Naive thymus-derived CD4-positive, alpha-beta T cell (primary cell): ENCODE measurements at places on chromosomes 11 and 22. TPM values are rescaled to one million over a fixed set of nuclear protein-coding genes. Genes with fewer than 3 reads are reported as not detected.

- DNase-seq = no peak
- H3K4me1 ChIP-seq = no peaks in the 10 kb centered on the region
- H3K4me3 ChIP-seq = no peak overlapping the region
These were observed 887.5 kb downstream of the NTM start for GRCh38 chr11:132257871-132258270.

- H3K27ac ChIP-seq = no peak overlapping the region
- H3K4me1 ChIP-seq = no peaks in the 10 kb centered on the region
- no peak for DNase-seq
- H3K36me3 ChIP-seq = peaks cover 36% of the 10 kb centered on the region
- no peaks in the 10 kb centered on the region for H3K27me3 ChIP-seq
These were observed 43.3 kb downstream of the SESN3 start for GRCh38 chr11:95187723-95188122.

Gene SLC22A9
- not detected in 2 replicates for total RNA-seq

DNA sequence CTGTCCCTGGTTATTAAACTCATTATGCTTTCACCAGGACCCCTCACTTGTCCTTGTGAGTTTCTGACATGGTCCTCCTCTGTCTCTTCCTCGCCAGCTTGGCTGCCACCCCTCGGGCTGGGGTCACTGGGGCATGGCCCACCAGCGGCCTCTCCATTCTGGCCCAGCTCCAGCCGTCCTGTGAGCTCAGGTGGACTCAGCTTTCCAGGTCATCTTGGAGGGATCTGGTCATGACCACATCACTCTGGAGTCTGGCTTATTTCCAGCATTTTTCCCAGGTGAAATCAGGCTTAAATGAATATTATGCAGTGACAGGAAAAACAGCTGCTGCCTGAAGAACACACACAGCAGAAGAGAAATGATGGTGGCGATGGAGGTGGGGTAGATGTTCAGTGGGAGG is 224.5 kb downstream of the ADAMTS15 start:
- H3K4me1 ChIP-seq = no peaks in the 10 kb centered on the region
- no peaks in the 10 kb centered on the region for H3K27me3 ChIP-seq
- no peak for DNase-seq
- H3K36me3 ChIP-seq = no peaks in the 10 kb centered on the region
- no peak overlapping the region for H3K4me3 ChIP-seq

DNA sequence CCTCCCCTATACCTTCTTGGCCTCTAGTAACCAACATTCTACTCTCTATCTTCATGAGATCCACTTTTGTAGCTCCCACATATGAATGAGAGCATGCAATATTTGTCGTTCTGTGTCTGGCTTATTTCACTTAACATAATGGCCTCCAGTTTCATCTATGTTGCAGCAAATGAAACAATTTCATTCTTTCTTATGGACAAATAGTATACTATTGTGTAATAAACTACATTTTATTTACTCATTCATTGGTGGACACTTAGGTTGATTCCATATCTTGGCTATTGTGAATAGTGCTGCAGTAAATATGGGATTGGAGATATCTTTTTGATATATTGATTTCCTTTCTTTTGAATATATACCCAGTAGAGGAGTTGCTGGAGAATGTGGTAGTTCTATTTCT is 151.1 kb downstream of the JRKL start:
- no peaks in the 10 kb centered on the region for H3K4me1 ChIP-seq
- no peaks in the 10 kb centered on the region for H3K27me3 ChIP-seq
- no peak overlapping the region for H3K27ac ChIP-seq
- no peak for DNase-seq
- H3K36me3 ChIP-seq = no peaks in the 10 kb centered on the region

- H3K27me3 ChIP-seq = no peaks in the 10 kb centered on the region
- DNase-seq = no peak
- no peaks in the 10 kb centered on the region for H3K4me1 ChIP-seq
- H3K27ac ChIP-seq = no peak overlapping the region
- H3K36me3 ChIP-seq = no peaks in the 10 kb centered on the region
- no peak overlapping the region for H3K4me3 ChIP-seq
These were observed 186.6 kb upstream of the MTNR1B start for GRCh38 chr11:92782806-92783205.

Gene AASDHPPT
- 33.7 TPM for total RNA-seq

- H3K27ac ChIP-seq = no peak overlapping the region
- peaks cover 3% of the 10 kb centered on the region for H3K27me3 ChIP-seq
- H3K36me3 ChIP-seq = no peaks in the 10 kb centered on the region
- H3K4me3 ChIP-seq = no peak overlapping the region
- H3K4me1 ChIP-seq = no peaks in the 10 kb centered on the region
These were observed 8.8 kb upstream of the ISX start for GRCh38 chr22:35057155-35057554.

Gene ARHGAP42
- not detected for total RNA-seq

DNA sequence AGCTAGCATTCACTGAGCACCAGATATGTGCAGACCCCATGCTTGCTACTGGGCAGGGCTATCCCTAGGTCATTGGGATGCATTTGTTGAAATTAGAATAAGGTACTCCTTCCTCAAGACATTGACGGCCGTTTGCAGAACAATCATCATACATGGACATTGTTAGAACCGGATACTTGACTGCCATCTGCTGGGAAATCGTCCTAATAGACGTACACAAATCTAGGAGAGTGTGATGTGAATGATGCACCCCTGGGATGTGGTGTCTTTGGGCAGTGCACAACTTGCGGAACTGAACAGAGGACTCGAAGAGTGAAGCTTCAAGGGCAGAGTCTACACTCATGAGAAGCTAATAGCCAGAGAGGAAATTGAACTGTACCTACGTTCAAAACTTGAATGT is 35.9 kb downstream of the MYO18B start:
- no peaks in the 10 kb centered on the region for H3K36me3 ChIP-seq
- H3K27me3 ChIP-seq = no peaks in the 10 kb centered on the region
- H3K27ac ChIP-seq = no peak overlapping the region
- H3K4me1 ChIP-seq = no peaks in the 10 kb centered on the region
- DNase-seq = no peak
- no peak overlapping the region for H3K4me3 ChIP-seq

Gene SGSM1
- 3.1 TPM for total RNA-seq

GRCh38 chr22:17096071-17096470 is 11.3 kb downstream of the IL17RA start:
- peak overlapping the region; percentile 16 for H3K27ac ChIP-seq
- peaks cover 34% of the 10 kb centered on the region for H3K4me1 ChIP-seq
- peaks cover 15% of the 10 kb centered on the region for H3K36me3 ChIP-seq
- no peak overlapping the region for H3K4me3 ChIP-seq

DNA sequence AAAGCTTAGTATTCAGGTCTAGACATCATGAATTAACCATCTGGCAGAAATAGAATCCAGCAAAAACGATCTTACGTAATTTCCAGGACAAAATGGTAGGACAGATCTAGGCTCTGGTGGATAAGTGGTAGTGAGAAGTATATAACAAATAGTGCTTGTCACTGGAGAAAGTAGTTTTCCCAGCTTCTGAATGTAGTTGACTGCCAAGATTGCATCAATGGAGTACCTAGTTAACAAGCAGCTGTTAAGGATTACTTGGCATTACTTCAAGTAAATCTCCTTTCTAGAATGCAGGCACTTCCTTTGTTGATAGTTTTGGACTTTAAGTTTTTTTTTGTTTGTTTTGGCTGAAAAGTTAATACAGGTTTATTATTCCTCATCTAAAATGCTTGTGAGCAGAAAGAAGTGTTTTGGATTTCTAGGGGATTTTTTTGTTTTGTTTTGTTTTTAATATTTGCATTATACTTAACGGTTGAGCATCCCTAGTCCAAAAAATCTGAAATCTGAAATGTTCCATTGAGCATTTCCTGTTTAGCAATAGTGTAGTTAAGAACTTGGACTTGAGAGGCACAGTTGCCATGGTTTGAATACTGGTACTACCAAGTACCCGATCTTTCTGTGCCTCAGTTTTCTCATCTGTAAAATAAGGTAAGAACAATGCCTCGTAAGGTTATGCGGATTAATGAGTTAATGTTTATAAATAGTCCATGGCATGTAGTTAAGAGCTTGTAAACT is 20.3 kb downstream of the FAM118B start:
- no peaks in the 10 kb centered on the region for H3K36me3 ChIP-seq
- no peak for DNase-seq
- no peaks in the 10 kb centered on the region for H3K27me3 ChIP-seq
- H3K4me3 ChIP-seq = no peak overlapping the region

DNA sequence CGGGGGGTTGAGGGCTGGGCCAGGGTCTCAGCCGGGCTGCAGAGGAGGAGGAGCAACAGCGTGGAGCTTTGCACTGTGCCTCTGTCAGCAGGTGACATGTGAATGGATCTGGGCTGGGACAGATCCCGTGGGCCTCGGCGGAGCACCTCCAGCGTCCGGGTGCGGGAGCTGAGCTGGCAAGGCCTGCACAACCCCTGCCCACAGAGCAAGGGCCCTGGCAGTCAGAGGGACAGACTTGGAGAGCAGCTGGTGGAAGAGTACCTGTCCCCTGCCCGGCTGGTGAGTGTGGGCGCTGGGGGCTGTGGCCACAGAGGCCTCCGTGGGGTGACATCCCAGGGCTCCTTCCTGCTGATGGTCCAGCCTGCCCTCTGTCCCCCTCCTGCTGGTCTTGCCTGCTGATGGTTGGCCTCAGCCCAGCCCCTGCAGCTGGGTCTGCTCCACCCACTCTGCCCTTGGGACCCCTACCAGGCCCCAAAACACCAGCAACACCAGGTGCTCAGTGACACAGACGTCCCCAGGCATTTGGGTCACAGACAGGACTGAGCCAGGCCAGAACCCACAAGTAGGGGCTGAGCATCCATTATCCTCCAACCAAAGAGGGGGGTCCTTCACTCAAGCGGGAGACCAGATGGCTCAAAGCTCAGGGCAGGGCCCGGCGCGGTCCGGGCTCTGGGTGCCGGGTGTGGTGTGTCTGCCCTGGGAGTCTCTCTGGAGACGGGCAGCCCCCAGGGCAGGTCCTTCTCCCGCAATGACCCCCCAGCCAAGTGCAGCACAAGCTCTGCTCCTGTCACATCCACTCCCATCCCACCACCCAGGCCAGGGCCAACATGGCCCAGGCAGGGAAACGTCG is 3.5 kb downstream of the LRRC56 start:
- peaks cover 15% of the 10 kb centered on the region for H3K4me1 ChIP-seq
- H3K36me3 ChIP-seq = no peaks in the 10 kb centered on the region
- no peak overlapping the region for H3K4me3 ChIP-seq
- no peak for DNase-seq
- H3K27me3 ChIP-seq = no peaks in the 10 kb centered on the region
- no peak overlapping the region for H3K27ac ChIP-seq
